ENCODE measurements at places on chromosomes 12 and 14.
A peak's percentile ranks its signal among the peaks of the same experiment; 100 is the strongest.

GRCh38 chr12:32107359-32108267 is 966 bp downstream of the BICD1 start:
- DNase-seq, result no peak

DNA sequence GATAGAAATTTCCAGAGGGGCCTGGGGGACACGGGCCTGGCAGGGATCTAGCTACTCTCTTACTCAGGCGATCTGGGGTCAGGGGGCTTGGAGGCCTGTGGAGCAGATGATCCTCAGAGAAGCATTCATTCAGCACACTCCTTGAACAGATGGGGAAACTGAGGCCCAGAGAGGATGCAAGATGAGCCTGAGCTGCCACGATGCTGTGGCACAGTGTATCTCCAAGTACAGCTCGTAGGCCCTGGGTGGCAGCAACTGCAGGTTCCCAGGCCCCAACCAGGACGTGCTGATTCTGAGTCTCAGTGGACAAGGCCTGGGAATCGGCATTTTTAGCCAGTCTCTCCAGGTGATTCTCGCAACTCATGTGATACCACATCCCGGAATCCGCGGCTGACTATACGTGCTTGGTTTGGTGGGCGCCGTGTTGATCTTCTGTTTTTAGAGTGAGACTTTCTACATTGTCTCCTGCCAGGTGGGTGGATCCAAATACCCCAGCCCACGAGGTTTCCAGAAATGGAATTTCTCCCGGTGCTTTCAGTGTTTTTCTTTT is 22.5 kb downstream of the ADGRD1 start:
- DNase-seq, result no peak

GRCh38 chr12:127126260-127126628 is 1140.7 kb upstream of the TMEM132C start:
- DNase-seq, result no peak

DNA sequence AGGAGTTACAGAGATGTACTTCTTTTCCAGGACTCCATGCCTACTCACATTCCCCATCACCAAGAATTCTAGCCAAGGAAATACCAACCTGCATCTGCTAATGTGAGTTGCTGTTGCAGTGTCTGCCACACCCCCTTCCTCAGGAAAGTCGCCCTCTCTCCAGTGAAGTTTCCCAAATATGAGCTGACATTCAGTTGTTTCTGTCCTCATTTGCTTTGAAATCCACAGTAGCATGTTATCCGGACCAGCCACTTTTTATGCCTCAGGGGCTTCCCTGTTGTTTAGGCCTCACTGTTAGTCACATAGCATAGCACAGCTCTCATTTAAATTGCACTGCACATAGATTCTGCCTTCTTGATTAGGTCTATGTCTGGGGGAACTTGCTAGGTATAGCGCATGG is 212.4 kb downstream of the EGLN3 start:
- no peak for DNase-seq

DNA sequence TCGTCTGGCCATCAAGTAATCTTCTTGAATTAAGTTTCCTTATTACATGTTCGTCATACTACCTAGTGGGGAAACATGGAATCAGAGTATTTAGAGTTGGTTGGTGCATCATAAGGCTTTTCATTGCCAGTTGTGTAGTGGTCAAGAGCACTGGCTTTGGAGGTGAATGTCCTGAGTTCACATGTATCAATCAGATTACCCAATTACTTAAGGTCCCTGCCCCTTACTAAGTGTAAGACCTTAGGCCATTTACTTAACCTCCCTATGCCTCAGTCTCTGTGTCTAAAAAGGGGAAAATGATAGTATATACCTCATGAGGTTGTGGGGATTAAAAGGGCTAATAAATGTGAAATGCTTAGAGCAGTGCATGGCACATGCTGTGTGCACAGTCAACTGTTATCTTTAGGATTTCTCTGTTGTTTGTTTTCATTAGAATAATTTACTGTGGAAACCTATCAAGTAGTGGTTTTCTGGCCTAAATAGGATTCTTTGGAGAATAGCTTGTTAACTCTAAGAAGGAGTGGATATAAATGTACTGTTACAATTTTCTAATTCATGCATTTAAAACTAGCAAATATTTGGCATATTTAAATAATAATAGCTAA is 27.0 kb downstream of the MSRB3 start:
- DNase-seq, result no peak

GRCh38 chr12:118374909-118375308 is 1.4 kb upstream of the SUDS3 start:
- DNase-seq, result no peak

DNA sequence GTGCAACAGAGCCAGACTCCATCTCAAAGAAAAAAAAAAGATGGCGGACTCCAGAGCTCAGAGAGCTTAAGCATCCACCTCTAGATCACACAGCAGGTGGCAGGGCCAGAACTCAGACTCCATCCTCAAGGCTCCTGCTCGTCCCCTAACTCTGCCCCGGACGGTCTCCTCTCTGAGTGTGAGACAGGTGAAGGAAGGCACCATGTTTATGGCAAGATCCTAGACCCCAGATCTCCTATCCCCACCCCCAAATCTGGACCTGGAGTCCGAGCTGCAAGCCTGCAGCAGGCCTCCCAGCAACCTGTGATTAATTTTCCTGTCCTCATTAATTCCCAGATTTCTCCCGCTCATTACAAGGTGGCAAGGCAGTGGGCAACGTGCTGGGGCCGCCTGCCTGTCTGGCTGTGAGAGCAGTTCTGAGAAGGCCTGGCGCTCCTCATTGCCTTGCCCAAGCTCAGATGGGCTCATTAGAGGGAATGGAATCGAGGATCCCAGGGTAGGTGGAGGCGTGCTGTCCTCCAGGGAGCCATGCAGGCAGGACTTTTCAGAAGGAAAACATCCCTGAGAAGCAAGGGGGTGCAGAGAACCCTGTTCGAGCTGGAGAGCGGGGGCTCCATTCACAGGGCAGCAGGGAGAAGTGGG is 296.6 kb upstream of the RTL1 start:
- DNase-seq, result no peak

DNA sequence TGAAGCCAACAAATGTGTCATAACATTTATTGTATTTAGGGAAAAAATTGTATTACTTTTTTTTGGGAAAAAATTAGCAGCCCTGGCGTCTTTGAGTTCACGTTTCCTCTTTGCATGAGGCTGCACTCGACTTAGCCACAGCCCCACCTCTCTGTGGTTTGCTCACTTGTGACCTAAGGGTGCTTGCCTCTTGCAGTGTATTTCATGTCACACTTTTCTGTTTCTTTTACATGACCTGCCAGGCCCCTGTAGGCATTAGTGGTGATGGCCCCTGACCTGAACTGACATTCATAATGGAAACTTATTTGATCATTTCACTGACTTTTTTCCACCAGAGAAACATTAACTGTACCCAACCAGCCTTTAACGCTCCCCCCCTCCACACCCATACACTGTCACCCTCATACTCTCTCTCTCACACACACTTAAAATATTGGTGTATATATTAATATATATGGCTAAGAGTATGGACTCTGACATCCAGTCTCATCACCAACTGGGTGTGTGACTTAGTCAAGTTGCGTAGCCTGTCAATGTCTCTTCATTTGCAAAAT is 122.9 kb downstream of the PRKCH start:
- peak; percentile 60 for DNase-seq

DNA sequence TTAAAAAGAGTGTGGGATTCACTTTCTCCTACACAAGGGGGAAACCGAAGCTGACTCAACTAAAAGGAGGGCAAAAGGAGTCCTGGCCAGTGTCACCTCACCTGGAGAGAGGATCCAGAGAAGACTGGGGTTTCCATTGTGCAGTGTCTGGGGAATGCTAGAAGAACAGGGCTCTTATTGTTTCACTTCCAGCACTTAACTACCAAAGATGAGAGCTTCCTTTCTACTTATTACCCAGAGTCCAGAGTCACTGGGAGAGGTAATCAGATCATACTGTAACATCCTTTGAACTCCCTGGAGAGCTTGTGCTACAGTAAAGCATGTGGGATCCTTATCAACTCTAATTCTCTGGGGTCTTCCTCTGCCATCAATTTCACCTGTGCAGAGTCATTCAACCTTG is 148.4 kb upstream of the BCL2L14 start:
- no peak for DNase-seq

DNA sequence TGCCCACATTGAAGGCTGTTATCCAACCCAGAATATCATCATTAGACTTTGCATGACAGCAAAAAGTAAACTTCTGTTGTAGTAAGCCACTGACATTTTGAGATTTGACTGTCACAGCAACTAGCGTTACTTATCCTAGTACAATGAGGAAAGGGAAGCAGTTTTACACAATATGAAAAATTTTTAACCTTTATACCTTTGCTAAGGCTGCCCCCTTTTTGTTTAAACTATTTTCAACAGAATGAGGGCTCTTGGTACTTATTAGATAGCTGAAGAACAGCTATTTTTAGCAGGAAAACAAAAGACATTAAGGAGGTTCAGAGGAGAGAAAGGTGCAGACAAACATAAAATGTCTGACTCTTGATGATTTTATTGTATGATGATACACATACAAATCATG is 23.4 kb upstream of the TMX1 start:
- no peak for DNase-seq

DNA sequence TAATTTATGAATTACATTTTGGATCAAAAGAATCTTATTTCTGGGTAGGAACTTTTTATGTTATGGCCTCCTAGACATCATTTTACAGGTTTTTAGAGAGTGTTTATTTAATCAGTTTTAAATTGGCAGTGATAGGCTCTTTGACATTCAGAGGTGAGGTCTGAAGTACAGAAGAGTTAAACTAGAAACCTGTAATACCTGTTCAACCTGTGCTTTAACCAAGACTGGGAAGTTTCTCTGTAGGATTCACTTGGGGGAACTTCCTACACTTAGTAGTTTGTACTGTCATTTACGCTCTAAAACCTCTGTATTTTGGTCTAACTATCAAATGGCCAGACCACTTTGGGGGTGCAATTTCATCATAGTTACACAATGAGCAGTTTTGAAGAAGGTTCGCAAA is 35.9 kb downstream of the PLEKHA5 start:
- no peak for DNase-seq

GRCh38 chr14:102500158-102500662 is 9.4 kb downstream of the ANKRD9 start:
- DNase-seq, result no peak

DNA sequence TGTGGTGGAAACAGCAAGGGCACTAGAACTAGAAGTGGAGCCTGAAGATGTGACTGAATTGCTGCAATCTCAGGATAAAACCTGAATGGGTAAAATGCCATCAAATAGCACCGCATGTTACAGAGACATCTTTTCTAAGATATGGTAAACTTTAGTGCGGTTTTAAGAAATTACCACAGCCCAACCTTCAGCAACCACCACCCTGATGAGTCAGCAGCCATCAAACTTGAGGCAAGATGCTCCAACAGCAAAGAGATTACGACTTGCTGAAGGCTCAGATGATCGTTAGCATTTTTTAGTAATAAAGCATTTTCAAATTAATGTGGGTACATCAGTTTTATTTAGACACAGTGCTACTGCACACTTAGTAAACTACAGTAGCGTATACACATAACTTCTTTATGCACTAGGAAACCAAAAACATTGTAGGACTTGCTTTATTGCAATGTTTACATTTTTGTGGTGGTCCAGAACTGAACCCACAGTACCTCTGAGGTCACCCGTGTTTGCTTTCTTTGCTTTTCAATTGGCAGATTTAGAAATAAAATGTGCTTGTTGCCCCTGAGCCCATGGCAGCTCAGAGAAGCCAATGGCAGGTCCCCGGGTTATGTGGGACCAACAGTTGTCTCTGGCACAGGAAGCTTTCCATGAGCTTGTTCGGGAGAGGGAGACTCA is 15.9 kb downstream of the GOLGA3 start:
- no peak for DNase-seq

DNA sequence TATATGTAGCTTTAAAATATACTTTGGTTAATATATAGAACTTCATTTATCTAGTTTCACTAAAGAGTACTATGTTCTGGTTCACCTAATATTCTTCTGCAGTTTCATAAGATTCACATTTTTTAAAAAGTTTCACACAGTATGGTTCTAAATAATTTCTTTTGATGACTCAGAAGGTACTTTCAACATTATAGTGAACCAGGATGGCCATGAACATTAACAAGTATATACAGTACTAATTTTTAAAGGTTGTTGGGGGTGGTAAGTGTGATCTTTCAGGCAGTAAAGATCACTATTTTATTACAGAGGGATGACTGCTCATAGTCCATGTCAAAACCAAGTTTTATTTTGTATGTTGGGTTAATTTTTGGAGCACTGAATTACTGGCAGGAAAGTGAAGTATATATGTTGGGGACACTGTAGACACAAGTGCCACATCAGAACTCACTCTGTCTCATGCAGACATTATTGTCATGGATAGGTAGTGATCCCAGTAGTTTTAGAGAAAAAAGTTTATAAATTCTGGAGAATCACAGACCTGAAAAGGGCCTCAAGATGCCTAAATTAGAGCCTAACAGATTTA is 60.0 kb downstream of the DCAF5 start:
- no peak for DNase-seq

GRCh38 chr12:91250273-91250665 is 67.7 kb upstream of the DCN start:
- no peak for DNase-seq

DNA sequence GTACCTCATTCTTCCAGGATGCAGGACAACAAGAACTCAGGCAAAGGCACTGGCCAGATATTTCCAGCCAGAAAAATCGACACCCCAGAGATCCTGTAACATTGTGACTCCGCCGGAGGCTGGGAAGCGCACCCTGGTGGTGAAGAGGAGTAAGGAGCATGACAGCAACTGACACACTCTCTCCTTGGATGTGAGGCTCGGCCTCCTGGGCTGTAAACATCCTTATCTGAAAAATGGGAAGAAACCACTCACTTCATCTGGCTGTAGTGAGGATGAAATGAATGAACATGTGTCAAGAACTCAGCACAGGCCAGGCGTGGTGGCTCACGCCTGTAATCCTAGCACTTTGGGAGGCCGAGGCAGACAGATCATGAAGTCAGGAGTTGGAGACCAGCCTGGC is 27.5 kb downstream of the TCHP start:
- DNase-seq, result peak; percentile 9

DNA sequence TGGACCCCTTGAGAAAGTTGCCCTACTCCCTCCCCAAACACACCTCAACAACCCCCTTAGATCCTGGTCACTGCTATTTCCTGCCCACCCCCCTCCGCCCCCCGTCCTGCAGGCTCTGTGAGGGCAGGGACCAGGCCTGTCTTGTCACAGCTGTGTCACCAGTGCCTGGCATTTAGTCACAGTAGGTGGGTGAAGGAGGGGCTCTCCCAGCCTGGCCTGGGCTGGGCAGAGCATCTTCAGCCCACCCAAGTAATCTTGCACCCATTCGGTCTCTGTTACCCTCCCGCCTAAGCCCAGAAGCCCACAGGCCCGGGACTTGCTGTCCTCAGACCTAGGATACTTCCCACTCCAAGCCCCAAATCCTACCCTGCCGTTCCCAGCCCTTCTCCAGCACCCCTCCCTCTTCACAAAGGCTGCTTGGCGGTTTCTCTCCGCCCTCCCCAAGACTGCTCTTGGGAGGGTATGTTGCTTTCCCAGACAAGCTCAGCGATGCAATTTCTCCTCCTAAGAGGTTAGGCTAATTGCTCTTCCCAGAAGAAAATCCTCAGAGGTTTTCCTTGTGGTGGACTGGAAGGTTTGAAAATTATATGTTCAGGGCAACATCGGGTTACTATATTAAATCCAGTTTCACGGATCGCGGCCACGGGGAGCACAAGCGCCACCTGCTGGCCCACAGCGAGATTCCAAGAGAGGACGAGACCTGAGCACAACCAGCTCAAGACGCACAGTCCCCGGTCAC is 50.8 kb upstream of the ZFP36L1 start:
- DNase-seq, result peak; percentile 58

Data from stimulated activated CD8-positive, alpha-beta memory T cell treated with anti-CD3 and anti-CD28 coated beads, Interleukin-12 subunit alpha, Interleukin-12 subunit beta, amount 100 ng/mL, for 1 hour (primary cell).